HuH-7 (cell line): ENCODE measurements at places on chromosomes 1 and 21.

DNA sequence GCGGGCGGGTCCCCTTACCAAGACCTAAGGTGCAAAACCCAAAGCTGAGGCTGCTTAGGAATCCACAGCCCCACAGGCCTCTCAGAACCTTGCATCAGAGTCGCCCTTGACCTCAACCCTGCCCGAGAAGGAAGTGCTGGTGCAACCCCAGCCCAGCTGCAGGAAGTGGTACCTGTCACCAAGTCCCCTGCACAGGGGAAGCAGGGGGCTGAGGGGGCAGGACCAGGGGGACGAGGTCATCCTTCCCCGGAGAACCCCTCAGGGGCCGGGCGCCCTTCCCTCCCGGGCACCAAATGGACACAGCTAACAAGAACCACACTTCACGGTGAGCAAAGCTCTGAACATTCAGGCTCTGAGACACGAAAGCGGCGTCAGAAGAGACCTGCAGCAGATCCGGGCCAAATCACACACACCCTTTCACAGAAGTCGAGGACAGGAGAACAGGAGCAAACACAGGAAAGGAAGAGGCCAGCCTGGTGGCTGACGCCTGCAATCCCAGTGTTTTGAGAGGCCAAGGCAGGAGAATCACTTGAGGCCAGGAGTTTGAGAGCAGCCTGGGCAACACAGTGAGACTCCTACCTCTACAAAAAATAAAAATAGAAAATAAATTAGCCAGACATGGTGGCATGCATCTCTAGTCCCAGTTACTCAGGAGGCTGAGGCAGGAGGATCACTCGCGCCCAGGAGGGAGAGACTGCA lies 6.4 kb downstream of the ITGB2 start:
- DNase-seq: no peak

DNA sequence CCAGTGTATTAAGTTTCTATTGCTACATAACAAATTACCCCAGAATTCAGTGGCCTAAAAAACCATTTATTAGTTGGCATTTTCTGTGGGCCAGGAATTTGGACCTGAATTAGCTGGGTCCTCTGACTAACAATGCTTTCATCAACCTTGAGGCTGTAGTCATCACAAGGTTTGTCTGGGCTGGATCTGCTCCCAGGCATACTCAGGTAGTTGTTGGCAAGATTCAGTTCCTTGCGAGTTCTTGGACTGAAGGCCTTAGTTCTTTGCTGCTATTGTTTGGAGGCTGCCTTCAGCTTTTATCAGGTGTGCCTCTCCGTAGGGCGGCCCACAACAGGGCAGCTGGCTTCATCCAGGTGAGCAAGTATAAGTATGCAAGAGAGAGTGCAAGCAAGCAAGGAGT lies 31.4 kb upstream of the DEPDC1 start:
- DNase-seq: no peak

DNA sequence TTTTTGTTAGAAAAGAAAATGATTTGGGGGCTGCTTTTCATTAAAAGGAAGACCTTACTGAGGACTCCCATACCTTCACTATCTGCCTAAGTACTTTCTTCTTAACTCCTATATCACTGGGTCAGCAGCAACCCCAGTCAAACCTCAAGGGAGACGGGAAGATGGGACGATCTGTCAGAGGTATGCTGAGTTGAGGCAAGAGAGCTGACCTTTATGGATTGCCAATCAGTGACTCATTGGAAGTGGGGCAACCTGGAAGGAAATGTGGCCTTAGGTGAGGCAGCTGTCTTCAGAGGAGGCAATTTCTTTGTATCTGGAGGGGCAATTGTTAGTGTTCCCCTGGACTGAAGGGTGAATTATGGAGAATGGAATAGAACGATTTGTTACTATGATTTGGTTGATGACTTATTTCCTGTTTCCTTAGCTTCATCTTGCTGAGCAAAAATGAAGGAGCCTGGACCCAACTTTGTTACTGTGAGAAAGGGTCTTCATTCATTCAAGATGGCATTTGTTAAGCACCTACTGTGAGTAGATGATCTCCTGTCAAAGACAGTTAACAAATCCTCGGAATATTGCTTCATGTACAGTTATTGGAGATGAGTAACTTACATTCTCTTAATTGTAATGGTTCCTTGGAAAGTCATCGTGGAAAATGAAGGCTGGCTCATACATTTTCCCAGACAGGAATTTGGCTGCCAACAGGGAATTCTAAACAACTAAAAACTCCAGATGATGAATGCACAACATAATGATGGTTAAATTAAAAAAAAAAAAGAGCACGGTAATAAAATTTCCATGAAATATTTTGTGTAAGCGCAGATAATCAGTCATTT lies 134.7 kb upstream of the KCNJ15 start:
- DNase-seq: no peak

- DNase-seq: no peak
Observed at GRCh38 chr1:216604771-216605170, 118.5 kb downstream of the ESRRG start.

DNA sequence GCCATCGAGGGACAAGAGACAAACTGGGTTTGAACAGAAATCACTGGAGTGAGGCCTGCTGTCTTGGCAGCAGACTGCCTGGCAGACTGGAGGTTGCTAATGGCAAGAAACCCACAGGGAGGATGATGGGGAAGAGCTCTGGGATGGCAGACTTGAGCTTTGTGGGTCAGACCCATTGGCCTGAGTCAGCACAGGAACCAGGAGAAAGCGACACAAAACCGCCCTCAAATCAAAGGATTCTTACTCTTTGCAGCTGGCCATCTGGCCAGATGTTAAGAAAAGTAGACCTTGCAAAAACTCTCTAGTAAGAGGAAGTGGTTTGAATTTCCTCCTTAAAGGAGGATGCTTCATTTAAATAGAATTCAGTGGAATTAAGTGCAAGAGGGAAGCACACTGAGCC lies 195.2 kb upstream of the JUN start:
- DNase-seq: no peak

DNA sequence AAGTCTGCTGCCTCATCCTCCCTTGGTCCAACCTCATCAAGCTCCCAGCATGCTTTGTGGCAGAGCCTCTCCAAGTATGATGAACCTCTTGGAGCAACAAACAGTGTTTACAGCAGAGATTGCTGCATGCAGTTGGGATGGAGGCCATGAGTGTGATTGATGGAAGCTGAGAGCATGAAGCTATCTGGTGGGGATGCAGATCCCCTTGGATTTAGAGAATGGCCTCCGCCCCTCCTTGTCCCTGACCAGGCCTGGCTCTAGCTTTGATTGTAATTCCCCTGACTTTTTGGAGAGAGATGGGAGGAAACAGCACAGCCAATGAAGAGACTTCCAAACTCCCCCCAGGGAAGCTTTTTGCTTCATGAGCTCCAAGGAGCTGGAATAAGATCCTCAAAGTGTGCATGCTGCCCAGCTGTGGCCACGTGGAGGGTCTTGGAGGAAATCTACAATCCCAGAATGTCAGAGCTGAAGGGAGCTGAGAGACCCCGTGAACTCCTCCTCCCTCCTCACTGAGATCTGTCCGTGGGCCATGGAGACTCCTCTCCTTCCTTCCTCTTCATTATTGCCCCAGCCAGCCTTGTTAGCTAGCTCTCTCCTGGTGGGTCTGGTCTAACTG lies 165.3 kb upstream of the USP24 start:
- DNase-seq: no peak

DNA sequence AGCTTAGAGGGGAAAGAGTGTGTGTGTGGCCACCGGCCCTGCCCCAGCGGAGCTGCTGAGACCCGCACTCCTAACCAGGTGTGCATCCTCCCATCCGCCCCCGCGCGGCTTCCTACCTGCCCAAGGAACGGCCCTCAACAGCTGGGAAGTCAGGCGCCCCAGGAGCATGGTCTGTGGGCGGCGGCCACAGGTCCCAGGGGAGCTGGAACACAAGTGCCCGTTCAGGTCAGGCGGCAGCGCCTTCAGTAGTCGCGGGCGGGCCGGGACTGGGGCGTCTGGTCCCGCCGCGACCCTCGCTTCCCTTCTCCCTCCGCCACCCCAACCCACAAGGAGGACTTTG lies 448 bp downstream of the AURKAIP1 start:
- no peak for DNase-seq

DNA sequence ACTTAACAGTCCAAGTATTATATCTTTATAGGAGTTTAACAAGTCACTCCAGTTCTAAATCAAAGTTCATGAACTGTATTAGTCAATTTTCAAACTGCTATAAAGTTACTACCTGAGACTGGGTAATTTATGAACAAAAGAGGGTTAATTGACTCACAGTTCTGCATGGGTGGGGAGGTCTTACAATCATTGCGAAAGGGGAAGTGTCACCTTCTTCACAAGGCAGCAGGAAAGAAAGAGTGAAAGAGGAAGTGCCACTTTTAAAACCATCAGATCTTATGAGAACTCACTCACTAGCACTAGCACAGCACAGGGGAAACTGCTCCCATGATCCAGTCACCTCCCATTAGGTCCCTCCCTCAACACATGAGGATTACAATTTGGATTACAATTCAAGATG lies 70.0 kb downstream of the CLCA4 start:
- no peak for DNase-seq

DNA sequence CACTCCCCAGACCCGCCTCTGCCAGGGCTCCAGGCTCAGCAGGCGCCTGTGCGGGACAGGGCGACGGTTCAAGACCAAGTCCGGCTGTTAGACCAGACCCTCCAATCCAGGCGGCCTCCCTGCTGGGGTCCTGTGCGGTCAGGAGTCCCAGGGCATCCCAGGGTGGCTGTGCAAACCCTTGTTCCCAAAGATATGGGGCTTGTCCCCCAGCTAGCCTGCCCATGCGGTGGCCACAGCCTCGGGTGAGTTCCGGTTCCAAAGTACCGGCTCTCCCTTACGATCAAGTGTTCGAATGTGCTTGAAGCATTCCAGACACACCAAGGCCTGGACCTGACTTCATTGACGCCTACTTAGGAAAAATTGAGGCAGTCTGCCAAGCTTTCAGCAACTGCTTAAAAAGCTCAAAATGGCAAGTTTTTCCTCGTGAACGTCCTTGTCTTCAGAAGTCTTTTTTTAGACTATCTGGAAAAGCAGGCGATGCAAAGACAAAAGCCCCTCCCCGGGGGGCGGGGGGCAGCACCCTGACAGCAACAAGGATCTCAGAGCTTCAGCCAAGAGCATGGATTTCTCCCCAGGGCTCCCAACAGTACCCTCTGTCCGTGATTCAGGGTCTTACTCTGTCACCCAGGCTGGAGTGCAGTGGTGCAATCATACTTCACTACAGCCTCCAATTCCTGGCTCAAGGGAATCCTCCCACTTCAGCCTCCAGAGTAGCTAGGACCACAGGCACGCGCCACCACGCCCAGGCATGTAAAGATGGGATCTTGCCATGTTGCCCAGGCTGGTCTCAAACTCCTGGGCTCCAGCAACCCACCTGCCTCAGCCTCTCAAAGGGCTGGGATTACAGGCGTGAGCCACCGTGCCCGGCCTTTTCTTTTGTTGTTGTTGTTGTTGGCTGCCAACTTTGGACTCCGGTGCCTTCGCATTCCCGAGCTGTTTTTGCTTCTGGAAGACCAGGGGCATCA lies 2.3 kb downstream of the FAAP20 start:
- no peak for DNase-seq

GRCh38 chr1:172112576-172112975 lies 271.3 kb downstream of the DNM3 start:
- DNase-seq: no peak

DNA sequence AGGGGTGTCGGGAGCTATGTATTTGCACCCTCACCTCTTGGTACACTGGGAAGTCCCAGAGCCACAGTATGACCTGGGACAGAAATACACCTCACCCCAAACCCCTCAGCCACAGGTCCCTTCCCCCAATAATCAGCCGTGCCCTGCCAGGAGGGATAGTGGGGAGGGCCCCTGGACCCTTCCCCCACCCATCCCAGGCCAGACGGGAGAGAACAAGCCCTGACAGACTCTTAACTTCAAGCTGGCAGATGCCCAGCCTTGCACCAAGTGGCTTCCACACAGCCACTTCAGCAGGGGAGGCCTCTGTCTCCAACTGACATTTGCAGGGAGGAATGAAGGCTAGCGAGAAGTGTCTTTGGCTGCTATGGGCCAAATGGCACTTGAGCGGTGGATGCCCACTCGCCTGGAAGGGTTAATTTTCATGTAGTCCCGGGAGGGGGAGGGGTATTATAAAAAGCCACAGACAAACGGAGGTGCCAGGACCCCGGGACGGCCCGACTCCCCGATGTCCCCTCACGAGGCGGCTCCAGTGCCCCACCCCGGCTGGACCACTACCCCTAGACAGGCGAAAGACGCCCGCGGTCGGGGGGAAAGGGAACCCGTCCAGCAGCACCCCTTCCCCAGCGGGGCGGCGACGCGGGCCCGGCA lies 495 bp downstream of the SYNC start:
- no peak for DNase-seq

GRCh38 chr1:59310549-59311250 lies 13.8 kb downstream of the FGGY start:
- DNase-seq: no peak

GRCh38 chr1:217281332-217281731 lies 349.6 kb downstream of the GPATCH2 start:
- no peak for DNase-seq

- peak; percentile 67 for DNase-seq
Observed at GRCh38 chr1:51344602-51345299, 14.4 kb upstream of the TTC39A start.

DNA sequence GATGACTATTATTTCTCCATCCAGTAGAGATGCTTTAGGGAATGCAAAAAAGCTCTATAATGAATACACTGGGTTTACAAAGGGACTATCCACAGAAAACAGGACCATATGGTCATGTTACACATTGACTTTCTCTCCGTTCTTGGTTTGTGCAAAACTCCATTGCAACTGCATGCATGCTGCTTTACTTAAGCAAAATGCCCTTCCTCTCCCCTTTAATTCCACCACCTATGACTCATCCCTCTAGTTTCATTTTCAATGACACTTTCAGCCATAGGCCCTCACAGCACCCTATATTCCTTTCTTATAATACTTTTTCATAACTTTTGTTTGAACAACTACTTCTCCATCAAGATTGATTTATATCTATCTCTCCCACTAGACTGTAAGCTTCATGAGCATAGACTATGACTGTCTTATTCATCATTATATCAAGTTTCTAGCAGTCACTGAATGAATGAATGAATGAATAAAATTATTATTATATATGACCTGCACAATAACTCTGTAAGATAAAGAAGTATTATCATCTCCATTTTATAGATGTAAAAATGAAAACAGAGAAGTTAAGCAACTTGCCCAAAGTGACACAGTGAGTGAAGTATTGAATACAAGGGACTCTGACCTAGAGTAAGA lies 248.9 kb downstream of the PLPP3 start:
- no peak for DNase-seq

- DNase-seq: no peak
Observed at GRCh38 chr1:51313961-51314777, 16.2 kb downstream of the TTC39A start.
